H9 (cell line): ENCODE measurements at places on chromosomes 12 and 14. TPM values are rescaled to one million over a fixed set of nuclear protein-coding genes. Genes with fewer than 3 reads are reported as not detected.
A peak's percentile ranks its signal among the peaks of the same experiment; 100 is the strongest.

DNA sequence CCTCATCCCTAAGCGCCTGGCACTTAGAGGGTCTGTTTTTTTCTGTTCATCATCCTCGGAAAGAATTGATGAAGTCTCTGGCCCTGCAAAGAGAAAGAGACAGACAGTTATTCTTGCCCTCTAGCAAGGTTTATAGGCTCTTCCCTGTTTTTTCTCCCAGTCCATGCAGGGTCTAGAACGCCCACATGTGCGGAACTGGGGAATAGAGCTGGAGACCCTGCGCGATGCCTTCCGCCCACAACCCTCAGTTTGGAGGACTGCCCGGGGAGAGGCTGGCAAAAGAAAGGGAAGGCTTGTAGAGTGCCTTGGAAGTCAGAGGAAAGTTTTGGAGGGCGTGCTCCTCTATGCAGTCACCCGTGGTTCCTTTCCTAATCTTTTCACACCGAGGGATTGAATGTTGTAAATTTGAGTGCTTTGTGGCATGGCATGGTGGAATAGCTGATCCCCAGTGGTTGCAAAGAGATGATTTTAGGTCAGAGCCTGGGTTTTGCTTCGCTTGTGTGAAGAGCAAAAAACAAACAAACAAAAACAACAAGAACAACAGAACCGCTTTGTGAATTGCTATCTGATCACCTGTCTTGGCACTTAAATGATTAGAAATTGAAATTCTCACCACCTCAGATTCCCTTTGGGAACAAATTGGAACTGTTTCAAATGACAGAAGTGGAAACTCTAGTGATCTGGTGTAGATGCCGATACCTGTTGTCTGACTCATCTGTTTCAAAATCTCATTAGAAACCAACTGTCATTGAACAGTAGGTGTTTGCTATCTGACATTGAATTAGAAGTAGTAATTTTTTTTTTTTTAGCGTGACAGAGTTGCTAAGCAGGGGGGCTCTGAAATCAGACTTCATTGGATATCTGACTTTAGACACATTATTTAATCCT lies 947 bp downstream of the GAS2L3 start:
- H3K27me3 ChIP-seq = no peaks in the 10 kb centered on the region
- DNase-seq = peak; percentile 41
- peak overlapping the region; percentile 91 for H3K4me3 ChIP-seq

DNA sequence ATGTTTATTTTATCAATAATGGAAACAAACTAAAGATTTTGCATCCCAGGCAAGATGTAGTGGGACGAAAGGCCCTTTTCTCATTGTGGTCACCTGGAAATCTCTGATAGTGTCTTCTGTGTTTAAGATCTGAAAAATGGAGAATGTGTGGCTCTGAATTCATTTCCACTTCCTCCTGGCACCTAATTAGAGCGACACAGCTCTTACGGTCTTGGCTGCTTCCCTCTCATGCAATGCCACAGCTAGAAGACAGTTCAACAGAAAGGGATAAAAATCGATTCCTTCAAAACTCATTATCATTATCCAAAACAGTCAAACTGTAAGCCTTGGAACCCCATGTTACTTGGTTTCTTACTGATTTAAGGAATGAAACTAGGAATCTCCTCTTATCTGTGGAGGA lies 9.3 kb downstream of the ST8SIA1 start:
- H3K4me1 ChIP-seq = peaks cover 5% of the 10 kb centered on the region; the same call in 1 of the 2 replicates
- no peaks in the 10 kb centered on the region for H3K27me3 ChIP-seq
- H3K36me3 ChIP-seq = no peaks in the 10 kb centered on the region
- no peak overlapping the region for H3K27ac ChIP-seq

GRCh38 chr12:105343836-105344235 lies 13.3 kb downstream of the C12orf75 start:
- DNase-seq = no peak
- peaks cover 5% of the 10 kb centered on the region; the same call in 1 of the 2 replicates for H3K4me1 ChIP-seq
- peaks cover 18% of the 10 kb centered on the region for H3K36me3 ChIP-seq

DNA sequence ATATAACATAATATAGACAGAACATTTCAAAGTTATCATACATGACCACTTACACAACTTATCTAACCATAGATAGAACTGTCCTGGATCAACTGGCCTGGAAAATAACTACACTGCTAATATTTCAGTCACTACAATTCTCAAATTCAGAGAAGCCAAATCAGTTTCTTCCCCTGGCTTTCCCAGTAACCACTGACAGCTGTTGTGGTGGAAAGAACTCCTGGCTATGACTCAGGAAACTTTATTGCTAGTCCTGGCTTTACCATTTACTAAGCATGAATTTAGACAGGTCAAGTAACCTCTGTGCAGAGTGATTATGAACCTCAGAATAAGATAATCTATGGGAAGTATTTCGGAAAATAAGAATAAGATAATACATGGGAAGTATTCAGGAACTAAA lies 244.9 kb upstream of the DIO2 start:
- no peak overlapping the region for H3K27ac ChIP-seq
- H3K27me3 ChIP-seq = no peaks in the 10 kb centered on the region
- peaks cover 6% of the 10 kb centered on the region for H3K36me3 ChIP-seq
- no peaks in the 10 kb centered on the region for H3K4me1 ChIP-seq
- no peak overlapping the region for H3K4me3 ChIP-seq

- H3K27ac ChIP-seq = no peak overlapping the region
- H3K27me3 ChIP-seq = no peaks in the 10 kb centered on the region
- peak; percentile 91 for DNase-seq
- H3K4me3 ChIP-seq = peak overlapping the region; percentile 68
- H3K4me1 ChIP-seq = no peaks in the 10 kb centered on the region; the same call in 1 of the 2 replicates
Measured at GRCh38 chr14:73741386-73741875, 27.2 kb upstream of the PNMA1 start.

GRCh38 chr12:12470751-12471306 lies 91.8 kb downstream of the DUSP16 start:
- no peaks in the 10 kb centered on the region for H3K27me3 ChIP-seq
- DNase-seq = no peak
- H3K4me3 ChIP-seq = no peak overlapping the region
- H3K27ac ChIP-seq = no peak overlapping the region

DNA sequence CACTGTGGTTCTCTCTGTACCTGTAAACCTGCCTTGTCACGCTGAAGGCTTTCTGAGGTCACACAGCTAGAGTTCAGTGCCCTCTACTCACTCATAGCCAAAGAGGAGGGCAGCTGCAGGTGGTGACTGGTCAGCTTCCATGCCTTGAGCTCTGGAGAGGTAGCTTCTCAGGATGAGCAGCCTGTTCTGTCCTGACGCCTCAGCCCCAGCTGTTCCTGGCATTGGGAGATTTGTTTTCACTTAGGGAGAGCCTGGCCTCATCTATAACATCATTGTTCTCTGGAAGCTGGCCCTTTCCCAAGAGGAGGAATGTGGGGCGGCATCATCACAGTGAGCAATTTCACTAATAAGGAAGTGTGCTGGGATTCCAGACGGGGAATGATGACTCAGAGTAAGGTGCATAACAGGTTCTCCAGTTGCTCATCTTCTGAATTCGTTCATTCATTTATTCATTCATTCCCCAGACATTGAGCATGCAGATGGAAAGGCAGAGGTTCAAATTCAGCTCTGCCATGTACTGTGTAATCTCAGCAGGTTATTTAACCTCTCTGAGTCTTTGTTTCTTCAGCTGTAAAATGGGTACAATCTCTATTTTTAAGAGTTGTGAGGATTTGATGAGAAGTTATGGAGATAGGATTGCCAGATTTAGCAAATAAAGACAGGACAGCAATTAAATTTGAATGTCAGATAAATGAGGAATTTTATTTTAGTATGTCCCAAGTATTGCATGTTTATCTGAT lies 255.8 kb upstream of the CRY1 start:
- peaks cover 4% of the 10 kb centered on the region; the same call in 1 of the 2 replicates for H3K36me3 ChIP-seq
- no peaks in the 10 kb centered on the region for H3K27me3 ChIP-seq
- DNase-seq = no peak
- no peak overlapping the region for H3K27ac ChIP-seq
- no peaks in the 10 kb centered on the region; the same call in 1 of the 2 replicates for H3K4me1 ChIP-seq

- DNase-seq = no peak
- H3K4me1 ChIP-seq = peaks cover 3% of the 10 kb centered on the region
- no peak overlapping the region for H3K27ac ChIP-seq
- no peaks in the 10 kb centered on the region; the same call in 1 of the 2 replicates for H3K36me3 ChIP-seq
Measured at GRCh38 chr12:99138393-99138792, 493.3 kb downstream of the APAF1 start.

DNA sequence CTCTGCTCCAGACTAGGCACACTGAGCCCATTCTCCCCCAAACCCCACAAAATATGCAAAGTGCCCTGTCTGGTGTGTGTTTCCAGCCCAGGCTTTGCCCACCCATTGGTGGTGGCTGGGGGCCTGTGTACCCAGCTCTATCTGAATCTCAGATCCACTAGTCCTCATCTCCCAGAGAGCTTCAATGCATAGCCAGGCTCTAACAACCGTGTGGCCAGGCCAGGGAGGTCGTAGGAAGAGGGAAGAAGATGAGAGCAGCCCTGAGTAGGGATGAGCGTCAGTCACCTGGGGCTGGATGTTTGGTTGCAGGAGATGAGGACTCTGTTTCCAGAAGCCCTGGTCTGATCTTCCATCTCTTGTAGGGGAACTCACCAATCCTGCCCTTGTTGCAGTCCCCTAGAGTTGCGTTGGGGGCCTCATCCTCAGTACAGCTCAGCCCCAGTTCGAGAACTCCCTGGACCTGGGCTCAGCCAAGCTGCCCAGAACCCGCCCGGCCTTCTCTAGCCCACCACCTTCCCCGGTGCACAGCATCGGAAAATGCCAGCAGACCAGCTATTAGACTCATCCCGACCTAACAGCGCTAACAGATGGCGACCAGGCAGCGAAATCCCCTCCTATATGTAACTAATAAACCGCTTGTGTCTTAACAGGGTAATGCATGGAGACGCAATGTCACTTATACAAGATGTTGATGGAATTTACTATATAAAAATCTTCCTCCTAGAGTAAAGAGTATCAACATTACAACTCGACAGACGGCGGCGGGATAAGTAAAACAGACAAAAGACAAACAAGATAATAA lies 3.2 kb upstream of the LHX5 start:
- H3K27me3 ChIP-seq = peaks cover 92% of the 10 kb centered on the region
- peak overlapping the region; percentile 6 for H3K4me3 ChIP-seq
- DNase-seq = no peak
- no peaks in the 10 kb centered on the region; the same call in 2 of the 3 replicates for H3K36me3 ChIP-seq
- H3K27ac ChIP-seq = no peak overlapping the region

DNA sequence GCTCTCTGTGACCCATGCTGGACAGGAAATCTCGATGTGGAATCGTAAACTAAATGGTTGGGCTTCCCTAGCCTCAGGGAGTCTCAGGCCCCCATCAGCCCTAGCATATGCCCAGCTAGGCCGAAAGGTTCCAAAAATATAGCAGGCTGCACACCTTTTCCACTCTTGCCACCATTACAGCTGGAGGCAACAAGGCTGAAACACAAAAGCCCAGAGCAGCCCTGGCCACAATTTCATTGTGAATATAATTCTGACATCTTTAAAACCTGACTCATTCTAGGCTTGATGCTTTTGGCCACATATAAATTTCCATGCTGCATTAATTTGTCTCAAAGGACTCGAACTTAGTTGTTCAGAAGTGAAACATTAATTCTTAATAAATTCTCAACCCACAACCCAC lies 382.2 kb downstream of the GRIN2B start:
- no peak overlapping the region for H3K4me3 ChIP-seq
- peaks cover 7% of the 10 kb centered on the region for H3K36me3 ChIP-seq
- peaks cover 8% of the 10 kb centered on the region; the same call in 1 of the 2 replicates for H3K4me1 ChIP-seq

GRCh38 chr12:18264581-18265075 lies 3.3 kb downstream of the PIK3C2G start:
- H3K27me3 ChIP-seq = no peaks in the 10 kb centered on the region
- 0 out of 2 replicates have a peak, but pooled peaks cover 2% of the 10 kb centered on the region for H3K4me1 ChIP-seq
- H3K27ac ChIP-seq = no peak overlapping the region

GRCh38 chr12:81296556-81297305 lies 218.9 kb downstream of the ACSS3 start:
- no peaks in the 10 kb centered on the region for H3K36me3 ChIP-seq
- no peak for DNase-seq
- H3K4me3 ChIP-seq = no peak overlapping the region

- H3K4me3 ChIP-seq = no peak overlapping the region
- no peaks in the 10 kb centered on the region for H3K27me3 ChIP-seq
- peaks cover 3% of the 10 kb centered on the region; the same call in 2 of the 3 replicates for H3K36me3 ChIP-seq
- H3K27ac ChIP-seq = no peak overlapping the region
- no peaks in the 10 kb centered on the region; the same call in 1 of the 2 replicates for H3K4me1 ChIP-seq
- DNase-seq = no peak
Measured at GRCh38 chr12:93223440-93224426, 154.0 kb upstream of the NUDT4 start.

GRCh38 chr12:92396647-92397252 lies 251.1 kb upstream of the BTG1 start:
- DNase-seq = no peak
- H3K4me1 ChIP-seq = no peaks in the 10 kb centered on the region
- H3K4me3 ChIP-seq = no peak overlapping the region
- H3K27ac ChIP-seq = no peak overlapping the region
- H3K36me3 ChIP-seq = peaks cover 37% of the 10 kb centered on the region

- DNase-seq = no peak
- H3K27ac ChIP-seq = no peak overlapping the region
- H3K36me3 ChIP-seq = peaks cover 15% of the 10 kb centered on the region
Measured at GRCh38 chr14:52906141-52906601, 44.7 kb downstream of the FERMT2 start.

DNA sequence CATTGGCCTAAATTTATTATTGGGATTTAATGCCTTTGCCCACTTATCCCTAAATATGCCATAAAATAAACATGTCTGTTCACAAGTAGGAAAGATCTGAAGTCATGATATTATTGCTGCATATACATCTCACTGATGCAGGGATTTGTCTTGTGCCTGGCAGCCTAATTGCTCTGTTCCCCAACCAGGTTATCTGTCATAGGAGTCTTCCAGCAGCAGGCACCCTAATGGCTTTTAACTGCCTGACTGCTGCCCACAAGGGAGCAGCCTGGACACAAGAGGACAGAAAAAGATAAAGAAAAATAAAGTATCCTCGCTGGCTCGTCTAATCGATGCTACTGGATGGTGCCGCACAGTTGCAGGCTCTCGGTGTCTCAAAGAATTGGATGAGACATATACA lies 337.6 kb upstream of the FAR2 start:
- H3K27me3 ChIP-seq = no peaks in the 10 kb centered on the region
- H3K4me1 ChIP-seq = no peaks in the 10 kb centered on the region
- H3K36me3 ChIP-seq = peaks cover 20% of the 10 kb centered on the region
- no peak for DNase-seq
- H3K27ac ChIP-seq = no peak overlapping the region

- H3K36me3 ChIP-seq = no peaks in the 10 kb centered on the region
- no peaks in the 10 kb centered on the region for H3K27me3 ChIP-seq
- no peaks in the 10 kb centered on the region for H3K4me1 ChIP-seq
- DNase-seq = no peak
Measured at GRCh38 chr12:12803186-12803585, 10.0 kb upstream of the DDX47 start.

- no peaks in the 10 kb centered on the region for H3K27me3 ChIP-seq
- no peaks in the 10 kb centered on the region for H3K36me3 ChIP-seq
- peak; percentile 77 for DNase-seq
- H3K27ac ChIP-seq = no peak overlapping the region
- H3K4me1 ChIP-seq = no peaks in the 10 kb centered on the region
- H3K4me3 ChIP-seq = no peak overlapping the region
Measured at GRCh38 chr12:131436922-131437705, 273.8 kb upstream of the SFSWAP start.

OSGEP gene
- total RNA-seq = 46.7 and 50.8 TPM in 2 replicates

TMX1 gene
- 83.5 and 87.3 TPM in 2 replicates for total RNA-seq

KRT74 gene
- total RNA-seq = not detected in 2 replicates

TAS2R42 gene
- total RNA-seq = not detected in 2 replicates

PROX2 gene
- total RNA-seq = not detected in 2 replicates

VRTN gene
- 104 and 105 TPM in 2 replicates for total RNA-seq

EFCAB11 gene
- total RNA-seq = 17.4 TPM in 2 replicates

A2ML1 gene
- total RNA-seq = 2.8 and 4.1 TPM in 2 replicates

FITM1 gene
- 0.31 and 0.72 TPM in 2 replicates for total RNA-seq
